ENCODE measurements at places on chromosomes 5 and 9. TPM values are rescaled to one million over a fixed set of nuclear protein-coding genes. Genes with fewer than 3 reads are reported as not detected.

DNA sequence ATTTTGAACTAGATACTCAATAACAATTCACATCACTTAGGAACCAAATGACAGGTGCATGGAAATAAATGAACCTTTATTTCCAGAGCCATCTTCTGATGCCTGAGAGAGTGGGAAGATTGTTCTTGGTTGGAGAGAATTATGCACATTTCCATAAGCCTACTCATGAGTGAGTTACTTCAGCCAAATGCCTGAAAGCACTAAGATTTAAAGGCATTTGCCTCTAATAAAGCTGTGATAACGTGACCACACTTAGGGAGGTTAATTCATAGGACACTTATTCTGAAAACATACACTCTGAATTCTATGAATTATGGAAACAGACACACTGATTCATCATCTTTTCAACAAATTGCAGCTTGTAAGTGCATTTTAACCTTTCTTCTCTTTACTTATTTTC lies 40.0 kb downstream of the KCTD16 start:
- no peak for DNase-seq

DNA sequence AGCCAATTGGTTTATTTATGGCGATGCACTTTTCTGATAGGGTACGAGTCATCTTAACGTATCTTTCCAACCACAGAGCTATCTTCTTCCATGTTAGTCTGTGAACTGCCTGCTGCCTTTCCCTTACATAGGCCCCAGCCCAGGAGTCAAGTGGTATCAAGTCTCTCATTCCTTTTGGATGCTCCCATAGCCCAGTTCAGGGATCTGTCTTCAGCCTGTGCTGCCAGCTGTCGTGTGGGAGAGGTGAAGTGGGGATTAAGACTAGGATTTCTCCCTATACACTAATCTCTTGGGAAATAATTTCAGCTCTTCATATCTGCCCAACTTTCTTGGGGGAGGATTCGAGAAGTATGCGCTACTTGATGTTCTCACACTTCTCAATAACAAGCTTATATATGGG lies 475.7 kb downstream of the EBF1 start:
- no peak for DNase-seq

- no peak for DNase-seq
Observed at GRCh38 chr9:130064621-130065020, 10.9 kb downstream of the GPR107 start.

- no peak for DNase-seq
Observed at GRCh38 chr9:137198051-137198901, 2.3 kb downstream of the TPRN start.

GRCh38 chr5:64690417-64691151 lies at the start of gene SHISAL2B:
TSS of gene SHISAL2B (plus strand) at chr5:64690503. CDS start at chr5:64690624, 121 bp downstream.
- DNase-seq: peak; percentile 17

GRCh38 chr9:28272127-28272526 lies 698.8 kb upstream of the C9orf72 start:
- DNase-seq: no peak

Gene GABBR2
- total RNA-seq: 1.9 TPM

Gene MOB3B
- 3.0 TPM for total RNA-seq

Measured in HT1080 (cell line).